Astrocyte of the hippocampus (primary cell): ENCODE measurements at places on chromosomes 1 and 21.
A peak's percentile ranks its signal among the peaks of the same experiment; 100 is the strongest.

GRCh38 chr21:27359141-27359540, 392.3 kb upstream of the ADAMTS5 start:
- DNase-seq, result no peak

DNA sequence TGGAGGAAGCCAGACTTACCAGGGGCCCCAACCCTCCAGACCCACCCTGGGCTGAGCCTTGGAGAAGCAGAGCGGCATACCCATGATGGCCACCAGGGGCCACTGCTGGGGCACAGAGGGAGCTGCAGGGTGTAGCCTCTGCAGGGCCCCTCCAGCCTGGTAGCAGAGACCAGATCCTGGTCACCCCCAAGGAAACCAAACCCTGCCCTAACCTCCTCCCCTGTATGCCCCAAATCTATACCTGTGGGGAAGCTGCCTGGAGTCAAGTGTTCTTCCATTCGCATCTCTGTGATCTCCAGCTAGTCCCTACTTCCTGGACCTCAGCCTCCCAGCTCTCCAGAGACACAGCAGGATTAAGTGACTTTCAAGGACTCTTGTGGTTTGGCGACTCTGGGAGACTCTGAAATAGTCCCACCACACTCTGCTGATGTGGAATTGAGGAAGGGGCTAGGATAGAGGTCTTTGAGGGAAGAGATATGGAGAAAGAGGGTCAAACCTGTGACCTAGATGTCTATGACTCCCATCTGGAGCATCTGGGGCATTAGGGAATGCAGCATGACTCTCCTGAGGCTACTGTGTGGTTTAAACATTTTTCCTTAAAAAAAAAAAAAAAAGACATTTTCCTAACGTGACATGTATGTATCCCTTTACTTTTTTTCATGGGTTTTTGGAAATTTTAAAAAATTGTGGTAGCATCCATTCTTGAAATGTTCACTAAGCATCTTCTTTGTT, 119.2 kb upstream of the IPO9 start:
- peak; percentile 80 for DNase-seq

- DNase-seq, result no peak
Observed at GRCh38 chr21:22758478-22758877, 1760.3 kb downstream of the NCAM2 start.

DNA sequence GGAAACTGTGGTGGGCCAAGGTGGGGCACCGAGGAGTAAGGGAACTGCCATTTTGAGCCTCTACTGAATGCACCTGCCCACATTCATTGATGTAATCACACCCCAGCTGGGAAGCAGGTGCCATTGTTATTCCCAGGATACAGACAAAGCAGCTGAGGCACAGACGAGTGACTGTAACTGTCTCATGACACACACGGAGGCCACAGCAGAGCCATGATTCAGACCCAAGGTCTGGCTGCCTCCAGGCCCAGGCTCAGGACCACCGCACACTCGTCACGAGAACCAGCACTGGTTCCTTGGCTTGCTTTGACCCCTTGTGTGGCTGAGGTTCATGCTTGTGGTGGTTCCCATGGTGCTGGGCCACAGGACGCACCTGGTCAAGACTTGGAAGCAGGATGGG, 45.6 kb upstream of the CLIC4 start:
- no peak for DNase-seq

GRCh38 chr1:112056354-112056753, 66.9 kb upstream of the KCND3 start:
- no peak for DNase-seq

GRCh38 chr1:212010004-212010403, 25.4 kb downstream of the INTS7 start:
- DNase-seq, result no peak

DNA sequence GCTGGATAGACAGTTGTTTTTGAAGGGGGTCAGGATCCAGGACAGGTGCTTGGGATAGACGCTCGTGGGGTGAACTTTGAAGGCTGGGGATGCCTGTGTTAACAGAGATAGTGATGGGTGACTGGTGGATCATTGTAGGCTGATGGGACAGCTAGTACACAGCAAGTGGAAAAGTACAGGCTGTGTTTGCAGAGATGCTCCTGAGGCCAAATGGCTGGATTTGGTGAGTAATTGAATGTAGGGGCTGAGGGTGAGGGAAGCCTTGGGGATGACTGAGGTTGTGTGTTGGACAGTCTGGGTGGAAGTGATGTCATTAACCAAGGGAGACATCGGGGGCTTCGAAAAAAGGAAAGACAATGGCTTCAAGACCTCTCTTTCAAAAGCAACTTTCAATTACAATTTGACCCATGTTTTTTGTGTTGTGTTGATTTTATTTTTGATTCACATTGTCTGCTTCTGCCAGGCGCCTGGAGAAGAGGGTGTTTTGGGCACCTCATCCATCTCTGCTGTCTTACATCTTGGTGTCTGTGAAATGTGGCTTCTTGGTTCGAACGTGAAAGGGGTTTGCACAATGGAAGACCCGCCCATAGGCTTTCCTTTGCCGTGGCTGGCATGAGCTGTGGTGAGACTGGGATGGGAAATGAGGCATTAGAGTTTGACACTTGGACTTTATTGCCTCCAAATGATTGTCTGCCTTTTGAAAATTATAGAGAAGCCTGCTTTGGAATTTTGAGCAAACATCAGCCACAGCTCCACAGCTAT, 147.5 kb downstream of the FOXD2 start:
- no peak for DNase-seq

DNA sequence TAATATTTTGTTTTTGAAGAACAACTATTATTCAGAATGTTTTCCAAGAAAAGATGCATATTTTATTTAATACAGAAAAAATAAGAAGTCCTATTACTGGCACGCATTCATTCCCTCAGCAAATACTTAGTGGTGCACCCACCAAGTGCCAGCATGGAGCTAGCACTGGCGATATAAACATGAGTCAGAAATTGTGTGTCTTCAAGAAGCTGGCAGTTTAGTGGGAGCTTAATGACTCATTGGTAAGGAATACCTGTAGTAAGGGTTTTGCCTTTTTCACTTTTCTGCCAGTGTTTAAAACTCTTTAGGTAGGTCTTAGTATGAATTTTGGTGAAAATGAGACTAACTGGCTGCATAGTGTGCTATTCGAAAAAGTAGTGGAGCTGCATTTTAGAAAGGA, 6.3 kb downstream of the MAGI3 start:
- peak; percentile 85 for DNase-seq

GRCh38 chr1:44021581-44022321, 9.5 kb downstream of the SLC6A9 start:
- no peak for DNase-seq

DNA sequence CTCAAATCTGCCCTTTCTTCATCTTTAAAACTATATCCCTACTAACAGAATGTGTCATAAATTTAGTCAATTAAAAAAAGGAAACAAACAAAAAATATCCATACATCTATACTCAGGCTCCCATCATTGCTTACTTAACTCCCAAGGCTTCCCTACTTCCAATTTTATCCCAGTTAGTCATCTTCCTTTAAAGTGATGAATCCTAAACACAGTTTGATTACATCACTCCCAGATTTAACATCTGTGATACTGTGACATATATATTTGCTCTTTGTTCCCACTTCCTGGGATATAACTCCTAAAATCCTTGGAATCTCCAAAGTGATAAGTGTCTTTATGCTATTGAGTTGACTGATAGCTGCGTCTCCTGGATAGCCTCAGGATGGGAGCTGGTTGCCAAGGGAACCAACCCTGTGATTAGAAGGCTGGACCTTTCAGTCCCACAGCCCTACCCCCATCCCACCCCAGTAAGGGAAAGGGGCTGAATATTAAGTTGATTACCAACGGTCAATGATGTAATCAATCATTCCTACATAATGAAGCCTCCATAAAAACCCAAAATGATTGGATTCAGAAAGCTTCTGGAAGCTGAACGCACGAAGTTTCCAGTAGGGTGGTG, 21.6 kb downstream of the GLMN start:
- DNase-seq, result no peak

GRCh38 chr21:29462479-29462878, 163.8 kb downstream of the BACH1 start:
- no peak for DNase-seq

- DNase-seq, result no peak
Observed at GRCh38 chr1:205990226-205990625, 13.0 kb downstream of the RAB7B start.

GRCh38 chr1:108054396-108054795, 89.4 kb upstream of the VAV3 start:
- no peak for DNase-seq

GRCh38 chr1:194028002-194028401, 841.6 kb upstream of the B3GALT2 start:
- no peak for DNase-seq

DNA sequence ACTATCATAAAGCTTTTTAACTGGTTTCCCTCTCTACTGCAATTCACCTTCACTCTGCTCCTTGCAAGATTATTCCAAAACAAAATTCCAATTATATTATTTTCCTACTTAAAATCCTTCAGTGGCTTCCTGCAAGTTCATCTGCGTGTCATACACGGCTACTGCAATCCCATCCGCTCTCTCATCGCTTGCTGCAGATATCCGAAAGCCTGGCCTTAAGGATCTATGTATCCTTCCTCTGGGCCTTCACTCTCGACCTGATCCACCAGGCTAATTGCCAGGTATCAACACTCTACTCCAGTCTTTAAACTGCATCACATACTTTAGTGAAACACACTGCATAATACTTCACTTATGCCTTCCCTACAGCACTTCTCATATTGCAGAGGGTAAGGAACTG, 44.0 kb downstream of the VAV3 start:
- DNase-seq, result no peak

DNA sequence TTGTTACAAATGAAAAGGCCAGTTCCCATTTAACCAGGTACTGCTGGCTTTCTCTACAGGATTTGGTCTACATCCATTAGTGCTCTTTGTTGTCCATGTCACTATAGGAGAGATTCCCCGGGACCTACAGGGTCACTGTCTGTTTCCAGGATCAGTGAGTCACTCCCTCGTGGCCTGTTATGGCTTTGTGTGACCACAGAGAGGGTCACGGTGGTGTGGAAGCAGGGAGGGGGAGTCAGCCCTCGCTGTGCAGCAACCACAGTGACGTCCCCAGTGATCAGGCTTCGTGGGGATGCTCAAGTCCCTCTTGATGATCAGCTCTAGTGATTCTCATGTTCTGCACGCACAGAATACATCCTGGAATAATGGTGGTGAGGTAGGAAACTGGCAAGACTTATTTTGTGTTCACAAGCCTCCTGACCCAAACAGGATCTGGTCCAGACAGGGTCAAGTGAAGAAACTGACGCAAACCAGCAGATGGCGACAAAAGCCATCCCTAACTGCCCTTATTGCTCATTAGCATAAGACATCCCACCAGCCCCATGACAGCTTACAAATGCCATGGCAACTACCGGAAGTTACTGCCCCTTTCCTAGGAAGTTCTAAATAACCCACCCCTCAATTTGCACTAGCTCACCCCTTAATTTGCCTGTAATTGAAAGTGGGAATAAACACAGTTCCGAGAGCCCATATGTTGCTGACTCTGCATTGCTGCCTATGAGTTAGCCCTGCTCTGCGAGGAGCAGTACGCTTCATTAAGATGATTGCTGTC, 98.5 kb downstream of the DISC1 start:
- peak; percentile 52 for DNase-seq

- DNase-seq, result peak; percentile 23
Observed at GRCh38 chr1:33143698-33144097, 38.1 kb downstream of the TRIM62 start.

GRCh38 chr21:27365394-27365793, 398.5 kb upstream of the ADAMTS5 start:
- peak; percentile 4 for DNase-seq

- peak; percentile 32 for DNase-seq
Observed at GRCh38 chr1:119409731-119410130, 5.2 kb upstream of the HSD3B2 start.

DNA sequence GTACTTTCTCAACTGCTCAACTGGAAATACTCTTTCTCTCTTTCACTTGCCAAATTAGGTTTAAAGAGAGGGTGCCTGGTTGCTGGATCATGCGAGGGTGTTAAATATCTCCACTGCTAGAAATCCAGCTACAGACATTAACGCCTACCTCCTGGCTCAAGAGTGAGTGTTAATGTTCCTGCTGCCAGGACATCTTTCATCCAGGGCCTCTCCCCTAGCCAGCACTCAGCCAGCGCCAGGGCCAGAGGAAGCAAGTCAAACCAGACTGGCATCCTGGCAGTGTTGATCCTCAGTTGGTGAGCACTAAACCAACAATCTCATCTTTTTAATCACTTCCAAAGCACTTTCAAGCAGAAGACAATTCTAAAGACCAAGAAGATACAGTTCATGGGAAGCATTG, 92.9 kb upstream of the BARHL2 start:
- DNase-seq, result no peak

DNA sequence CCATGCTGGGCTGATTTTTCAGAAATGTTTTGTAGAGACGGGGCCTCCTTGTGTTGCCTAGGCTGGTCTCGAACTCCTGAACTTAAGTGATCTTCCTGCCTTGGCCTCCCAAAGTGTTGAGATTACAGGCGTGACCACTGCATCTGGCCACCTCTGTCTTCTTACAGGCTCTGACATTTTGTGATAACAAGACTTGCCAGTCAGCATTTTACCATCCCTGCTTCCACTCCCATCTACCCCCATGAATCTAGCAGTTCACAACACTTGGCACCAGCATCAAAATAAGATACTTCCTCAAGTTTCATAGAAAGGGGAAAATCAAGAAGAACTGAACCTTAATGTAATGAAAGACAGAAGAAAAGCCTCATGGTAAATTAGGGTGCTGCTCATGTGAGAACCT, 32.4 kb downstream of the SLC35F3 start:
- no peak for DNase-seq

DNA sequence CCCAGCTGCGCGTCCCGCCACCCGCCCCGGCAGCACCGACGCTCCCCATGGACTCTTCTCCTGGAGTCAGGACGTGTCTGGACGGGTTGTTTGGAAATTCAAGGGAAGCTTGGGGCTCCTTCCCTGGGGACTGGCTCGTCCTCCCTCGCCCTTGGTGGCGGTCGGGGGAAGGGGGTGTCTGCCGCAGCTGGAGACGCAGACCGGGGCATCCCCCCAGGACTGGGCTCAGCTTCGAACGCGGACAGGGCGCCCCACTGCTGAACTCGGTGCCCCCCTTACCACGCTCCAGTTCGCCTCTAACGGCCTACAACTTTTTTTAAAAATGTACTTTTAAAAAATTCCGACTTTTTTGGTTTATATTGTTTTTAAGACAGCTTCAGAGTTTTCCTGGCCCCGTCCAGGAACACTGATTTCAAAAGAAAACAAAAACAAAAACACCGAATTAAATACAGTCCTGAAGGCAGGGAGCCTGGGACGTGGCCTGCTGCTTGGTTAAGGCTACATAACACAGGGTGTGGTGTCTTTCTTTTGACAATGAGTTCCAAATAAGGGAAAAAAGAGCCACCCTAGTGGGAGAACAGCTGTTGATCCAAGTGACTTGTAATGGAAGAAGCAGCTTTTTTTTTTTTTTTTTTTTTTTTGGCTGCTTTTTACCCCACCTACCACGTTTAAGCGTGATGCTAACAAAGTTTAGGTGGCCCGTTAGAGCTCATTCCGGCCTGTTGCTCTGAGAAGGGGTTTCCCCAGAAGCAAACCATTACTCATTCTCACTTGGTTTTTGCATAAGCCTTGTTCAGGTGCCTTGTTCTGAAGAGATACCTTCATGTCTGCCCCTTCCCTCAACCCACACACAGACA, 862 bp upstream of the DIPK1A start:
- DNase-seq, result peak; percentile 55
